ENCODE measurements at places on chromosomes 6 and 20.

DNA sequence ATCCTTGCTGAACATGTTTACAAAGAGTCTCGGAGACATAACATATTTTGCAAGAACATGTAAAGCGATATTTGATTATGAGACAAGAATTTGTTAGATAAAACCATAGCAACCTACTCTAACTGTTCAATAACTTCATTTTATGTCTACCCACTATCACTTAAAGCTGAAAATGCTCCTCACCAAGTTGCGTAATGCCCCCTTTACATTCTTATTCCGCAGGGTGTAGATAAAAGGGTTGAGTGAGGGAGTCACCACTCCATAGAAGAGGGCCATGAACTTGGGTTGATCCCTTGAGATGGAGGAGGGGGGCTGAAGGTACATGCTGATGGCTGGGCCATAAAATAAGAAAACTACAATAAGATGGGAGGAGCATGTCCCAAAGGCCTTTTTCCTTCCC, 29.9 kb downstream of the OR2J3 start:
- DNase-seq: no peak

GRCh38 chr6:38485488-38485887, 154.2 kb downstream of the BTBD9 start:
- DNase-seq: no peak

DNA sequence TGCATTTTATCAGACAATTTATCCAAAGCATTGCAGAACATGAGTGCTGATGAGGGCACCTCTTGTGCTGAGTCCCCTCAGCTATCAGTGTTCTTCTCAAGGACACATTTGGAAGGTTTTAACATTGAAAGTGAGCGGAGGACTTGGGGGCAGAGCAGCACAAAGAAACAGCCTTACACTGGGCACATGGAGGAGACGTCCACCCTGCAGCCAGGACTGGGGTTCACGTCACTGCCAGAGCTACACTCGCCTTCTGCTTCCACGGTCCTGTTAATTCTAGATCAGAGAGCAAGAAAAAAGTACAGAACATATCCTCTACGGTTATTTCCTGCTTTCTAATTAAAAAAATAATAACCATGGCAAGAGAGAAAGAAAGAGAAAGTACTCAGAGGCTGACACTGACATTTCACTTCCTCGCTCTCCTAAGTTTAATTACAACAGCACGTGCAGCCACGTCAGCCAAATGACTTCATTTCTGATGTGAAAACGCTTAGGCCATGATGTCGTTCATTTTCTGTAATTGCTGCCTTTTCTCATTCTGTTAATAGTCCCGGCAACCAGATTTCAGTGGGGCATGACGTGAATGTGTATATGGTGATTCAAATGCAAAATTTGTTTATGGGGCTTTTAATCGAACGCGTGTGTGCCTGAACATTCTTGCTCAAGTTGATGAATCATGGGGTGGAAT, 5.1 kb downstream of the PRND start:
- DNase-seq: no peak

DNA sequence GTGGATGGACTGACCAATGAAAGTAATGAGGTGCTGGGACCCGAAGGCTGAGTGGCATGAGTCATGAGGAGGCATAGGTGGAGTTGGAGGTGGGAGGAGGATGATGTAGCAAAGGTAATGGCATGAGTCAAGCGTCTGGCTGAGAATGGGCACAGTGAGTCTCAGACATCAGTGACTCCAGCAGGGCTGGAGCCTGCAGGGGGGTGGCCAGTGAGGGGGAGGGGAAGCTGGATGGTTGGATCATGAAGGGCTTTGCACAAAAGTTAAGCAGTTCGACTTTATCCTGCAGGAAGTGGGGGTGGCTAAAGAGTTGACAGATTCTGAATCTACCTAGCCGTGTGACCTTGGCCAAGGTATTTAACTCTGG, 99.0 kb upstream of the IYD start:
- no peak for DNase-seq

DNA sequence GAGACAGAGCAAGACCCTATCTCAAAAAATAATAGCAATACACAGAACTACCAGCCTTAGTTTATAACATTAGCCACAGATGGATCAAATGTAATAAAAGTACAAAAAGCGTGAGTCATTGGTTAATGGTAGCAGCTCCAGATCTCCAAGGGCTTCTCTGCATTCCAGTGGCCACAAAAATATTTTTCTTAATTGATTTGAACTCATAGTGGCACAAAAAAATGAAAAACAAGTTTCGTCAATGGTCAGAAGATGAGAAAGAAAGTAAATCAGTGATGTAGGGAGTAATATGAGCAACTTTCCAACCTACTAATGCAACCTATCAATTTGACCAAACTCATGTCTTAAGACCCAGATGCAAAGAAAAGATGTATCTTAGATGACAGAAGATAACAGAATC, 79.6 kb downstream of the CEP57L1 start:
- no peak for DNase-seq

GRCh38 chr6:157322792-157323254, 496 bp downstream of the TMEM242 start:
- DNase-seq: no peak

- no peak for DNase-seq
These were observed 58.5 kb downstream of the HS3ST5 start for GRCh38 chr6:114284281-114284680.

DNA sequence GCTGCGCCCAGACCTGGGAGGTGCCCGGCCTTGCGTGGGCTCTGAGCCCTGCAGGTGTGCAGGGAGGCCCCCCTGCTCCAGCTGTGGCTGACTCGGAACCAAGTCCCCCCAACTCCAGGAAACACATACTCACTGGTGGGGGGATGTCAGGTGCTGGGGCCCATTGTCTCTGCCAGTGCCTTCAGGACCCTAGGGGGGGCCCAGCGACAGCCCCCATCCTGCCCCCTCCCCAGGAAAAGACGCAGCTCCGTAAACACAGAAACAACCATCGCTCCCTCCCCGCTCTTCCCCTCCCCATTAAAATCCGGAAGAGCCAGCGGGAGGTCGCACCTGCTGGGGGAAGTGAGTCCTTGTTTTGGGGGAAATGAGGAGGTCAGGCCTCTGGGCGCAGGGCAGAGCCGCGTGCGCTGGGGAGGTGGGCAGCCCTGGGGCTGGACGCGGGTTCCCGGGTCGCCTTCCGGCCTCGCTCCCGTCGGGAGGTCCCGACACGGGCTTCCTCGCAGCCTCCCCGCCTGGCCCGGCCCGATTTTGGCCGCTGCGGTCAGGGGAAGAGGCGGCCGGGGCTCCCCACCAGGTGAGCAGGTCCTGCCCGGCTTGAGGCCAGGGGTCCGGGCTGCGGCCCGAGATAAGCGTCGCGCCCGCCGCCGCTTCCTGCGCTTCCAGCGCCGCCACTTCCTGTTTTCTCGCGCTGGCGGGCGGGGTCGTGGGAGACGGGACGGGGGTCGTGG, 6.2 kb downstream of the C20orf204 start:
- no peak for DNase-seq

GRCh38 chr6:92380803-92381601, 1038.4 kb downstream of the EPHA7 start:
- DNase-seq: no peak

DNA sequence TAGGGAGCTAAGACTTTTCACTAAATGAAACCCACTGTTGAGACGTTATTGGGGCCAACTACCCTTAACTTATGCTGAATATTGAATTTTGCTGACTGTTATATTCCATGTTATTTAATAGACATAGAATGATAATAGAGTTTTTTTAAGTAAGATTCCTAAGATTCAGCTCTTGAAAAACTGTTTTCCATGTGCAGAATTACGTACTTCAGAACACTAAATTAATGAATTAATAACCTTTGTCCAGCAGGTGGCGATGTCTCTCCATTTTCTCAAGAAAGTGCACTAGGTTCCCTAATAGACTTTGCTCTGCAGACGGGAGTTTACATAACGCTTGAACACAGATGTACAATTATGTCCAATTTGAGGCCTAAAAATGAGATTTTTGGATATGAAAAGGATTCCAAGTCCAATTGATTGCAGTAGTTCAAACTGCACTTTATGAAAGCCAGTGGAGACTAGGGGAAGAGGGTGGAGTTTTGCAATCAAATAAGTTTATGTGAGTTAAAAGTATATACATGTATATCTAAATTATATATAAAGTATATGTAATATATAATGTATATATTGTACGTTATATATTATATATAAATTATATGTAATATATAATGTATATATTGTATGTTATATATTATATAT, 282.1 kb downstream of the UST start:
- DNase-seq: peak; percentile 45

DNA sequence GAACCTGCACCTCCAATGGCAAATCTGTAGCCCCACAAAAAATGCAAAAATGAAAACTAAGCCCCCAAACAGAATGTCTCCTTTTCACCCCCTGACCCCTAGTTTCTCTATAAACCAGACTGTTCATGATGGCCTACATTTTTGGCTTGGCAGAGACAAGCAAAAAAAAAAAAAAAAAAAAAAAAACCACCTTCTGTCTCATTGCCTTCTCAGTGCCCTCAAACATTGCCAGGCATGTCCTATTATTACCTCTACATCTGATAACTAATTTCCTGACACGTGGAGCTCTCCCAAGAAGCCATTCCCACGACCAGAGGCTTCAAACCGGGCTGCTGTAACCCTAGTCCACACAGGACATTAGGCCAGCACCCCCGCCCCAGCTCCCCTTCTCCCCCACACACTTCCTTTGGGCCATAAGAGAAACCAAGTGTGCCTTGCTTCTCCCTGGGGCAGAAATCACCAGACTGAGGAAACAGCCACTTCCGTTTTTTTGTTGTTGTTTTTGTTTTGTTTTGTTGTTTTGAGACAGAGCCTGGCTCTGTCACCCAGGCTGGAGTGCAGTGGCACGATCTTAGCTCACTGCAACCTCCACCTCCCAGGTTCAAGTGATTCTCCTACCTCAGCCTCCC, 65.4 kb downstream of the GPR6 start:
- DNase-seq: no peak

GRCh38 chr20:63498960-63499337, at the start of gene EEF1A2:
EEF1A2 (minus strand) TSS chr20:63499083; CDS start chr20:63497763, 1,320 bp downstream.
- DNase-seq: peak; percentile 22

DNA sequence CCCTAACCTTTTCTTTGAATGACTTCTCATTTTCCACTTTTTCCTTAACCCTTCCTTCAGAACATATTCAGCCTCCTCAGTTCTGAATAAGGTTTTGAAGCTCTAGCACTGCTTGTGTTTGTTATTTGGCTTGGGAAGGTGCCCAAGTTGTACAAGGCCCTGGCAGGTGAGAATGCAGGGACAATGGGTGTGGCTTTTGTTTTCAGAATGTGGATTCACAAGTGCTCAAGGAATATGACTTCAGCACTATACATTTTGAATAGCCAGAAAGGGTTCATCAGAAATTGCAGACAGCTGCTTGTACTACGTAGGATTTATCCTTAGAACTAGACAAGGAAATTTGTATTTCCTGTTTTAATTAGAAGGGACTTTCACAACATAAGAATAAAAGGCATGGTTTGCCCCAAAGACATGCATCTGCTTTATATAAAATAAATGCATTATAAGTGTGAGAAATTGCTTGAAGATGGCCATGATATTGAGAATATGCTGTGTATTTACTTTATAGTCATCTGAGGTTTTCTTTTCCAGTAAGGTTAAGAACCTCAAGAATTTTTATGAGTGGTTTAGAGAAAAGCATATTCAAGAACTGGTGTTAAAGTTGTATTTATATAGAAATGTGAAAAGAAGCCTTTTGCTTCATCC, 29.3 kb upstream of the PRDM1 start:
- no peak for DNase-seq

GRCh38 chr6:42551217-42551616, 12.6 kb upstream of the UBR2 start:
- no peak for DNase-seq

GRCh38 chr6:39224011-39224410, 5.3 kb downstream of the KCNK5 start:
- no peak for DNase-seq

DNA sequence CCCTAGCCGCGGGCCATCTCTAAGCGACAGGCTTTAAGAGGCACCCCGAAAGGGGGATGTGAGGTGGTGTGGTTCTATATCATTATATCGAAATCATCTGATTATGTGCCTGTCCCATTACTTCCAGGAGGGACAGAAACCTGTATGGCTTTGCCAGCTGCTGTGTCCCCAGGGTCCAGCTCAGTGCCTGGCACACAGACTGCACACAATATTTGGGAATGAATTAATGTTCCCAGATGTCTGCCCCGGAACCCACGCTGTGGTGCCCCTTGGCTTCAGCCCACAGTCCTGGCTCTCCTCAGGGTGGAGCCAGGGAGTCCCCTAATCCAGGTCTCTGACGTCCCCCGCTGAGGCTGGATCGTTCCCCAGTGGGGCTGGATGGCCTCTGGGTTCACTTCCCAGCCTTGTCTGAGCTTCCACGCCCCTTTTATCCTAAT, 8.9 kb upstream of the AHCY start:
- DNase-seq: no peak

DNA sequence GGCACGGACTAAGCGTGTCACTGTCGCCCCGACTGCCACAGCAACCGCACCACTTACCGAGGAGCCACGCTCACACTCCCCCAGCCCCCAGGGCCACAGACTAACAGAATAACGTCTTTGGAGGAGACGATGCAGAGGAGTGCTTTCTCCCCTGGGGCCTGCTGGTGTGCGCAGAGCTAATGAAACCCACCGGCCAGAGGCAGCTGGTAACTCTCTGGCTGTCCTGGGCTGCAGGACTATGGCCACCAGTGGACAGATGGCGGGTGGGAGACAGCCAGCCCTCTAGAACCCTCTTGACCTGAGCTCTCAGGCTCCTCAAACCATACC, 228.0 kb downstream of the DLL1 start:
- no peak for DNase-seq

DNA sequence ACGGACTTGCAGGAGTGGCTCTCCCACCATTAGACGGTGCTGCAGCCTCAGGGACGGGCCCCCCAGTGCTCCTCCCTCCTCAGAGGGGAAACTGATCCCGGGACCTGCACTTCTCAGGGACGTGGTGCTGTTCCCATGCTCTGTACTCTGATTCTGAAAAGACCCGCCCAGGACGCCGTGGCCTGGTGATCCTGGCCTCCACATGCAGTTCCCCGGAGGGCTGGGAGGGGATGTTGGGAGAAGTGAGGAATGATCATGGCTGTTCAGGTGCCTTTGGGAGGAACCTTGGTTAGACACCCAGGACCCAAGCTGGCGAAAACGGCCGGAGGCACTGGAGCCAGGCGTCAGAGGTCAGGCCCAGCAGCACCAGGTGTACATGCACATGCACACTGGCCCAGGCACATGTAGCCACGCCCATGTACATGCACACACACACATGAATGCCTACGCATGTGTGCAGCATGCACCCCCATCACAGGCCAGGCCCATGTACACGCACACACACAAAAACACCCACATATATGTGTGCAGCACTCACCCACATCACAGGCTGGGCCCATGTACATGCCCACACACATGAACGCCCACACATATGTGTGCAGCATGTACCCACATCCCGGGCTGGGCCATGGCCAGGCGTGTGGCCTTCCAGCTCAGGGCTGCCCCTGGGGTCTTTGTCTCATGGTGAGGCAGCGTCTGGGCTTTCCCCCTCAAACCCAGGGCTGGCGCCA, 52.6 kb upstream of the DACT2 start:
- no peak for DNase-seq

- no peak for DNase-seq
These were observed 3.0 kb downstream of the CFB start for GRCh38 chr6:31948753-31949413.

GRCh38 chr6:49570474-49571079, 20.1 kb downstream of the C6orf141 start:
- no peak for DNase-seq

Measured in stimulated activated CD8-positive, alpha-beta memory T cell treated with anti-CD3 and anti-CD28 coated beads, Interleukin-7, amount 100 ng/mL, for 1 hour (primary cell).